ENCODE measurements at places on chromosomes 5 and 9.

DNA sequence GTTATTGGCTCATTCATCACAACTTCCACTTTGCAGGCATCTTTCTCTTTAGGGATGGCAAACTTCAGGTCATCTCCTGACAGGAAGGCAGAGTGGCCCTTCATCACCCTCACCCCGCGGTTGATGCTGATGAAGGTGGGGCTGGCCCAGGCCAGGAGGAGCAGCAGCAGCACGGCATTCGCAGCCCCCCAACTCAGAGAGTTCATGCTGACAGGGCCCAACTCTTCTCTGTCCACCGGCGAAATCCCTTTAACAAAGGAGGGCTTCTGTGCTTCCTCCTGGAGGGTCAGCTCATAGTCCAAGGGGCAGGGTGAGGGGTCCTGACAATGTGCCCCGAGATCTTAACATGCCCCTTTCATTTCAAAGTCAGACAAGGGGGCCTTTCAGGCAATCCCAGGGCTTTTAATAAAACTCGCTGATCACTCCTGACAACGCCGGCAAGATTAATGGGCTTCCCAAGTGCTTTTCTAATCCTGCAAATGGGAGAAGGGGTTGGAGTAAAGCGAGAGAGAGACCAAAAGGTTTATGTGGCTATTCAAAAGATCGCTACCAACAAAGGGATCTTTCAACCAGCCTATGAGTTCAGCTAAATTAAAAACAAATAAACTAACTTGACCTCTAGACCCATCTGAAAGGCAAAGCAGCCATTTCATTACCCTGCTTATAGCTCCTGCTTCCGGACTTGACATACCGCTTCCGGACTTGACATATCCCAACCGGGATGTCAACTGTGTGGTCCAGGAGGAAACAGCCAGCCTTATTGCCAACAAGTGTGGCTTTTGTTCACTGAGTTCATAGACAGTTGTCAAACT lies 41.2 kb downstream of the FREM1 start:
- no peak for DNase-seq

- DNase-seq = peak; percentile 78
These were observed at the start of gene TERT for GRCh38 chr5:1294835-1295649. Gene TERT, minus strand, starts transcription at chr5:1295068. Its CDS starts 79 bp downstream, at chr5:1294989.

DNA sequence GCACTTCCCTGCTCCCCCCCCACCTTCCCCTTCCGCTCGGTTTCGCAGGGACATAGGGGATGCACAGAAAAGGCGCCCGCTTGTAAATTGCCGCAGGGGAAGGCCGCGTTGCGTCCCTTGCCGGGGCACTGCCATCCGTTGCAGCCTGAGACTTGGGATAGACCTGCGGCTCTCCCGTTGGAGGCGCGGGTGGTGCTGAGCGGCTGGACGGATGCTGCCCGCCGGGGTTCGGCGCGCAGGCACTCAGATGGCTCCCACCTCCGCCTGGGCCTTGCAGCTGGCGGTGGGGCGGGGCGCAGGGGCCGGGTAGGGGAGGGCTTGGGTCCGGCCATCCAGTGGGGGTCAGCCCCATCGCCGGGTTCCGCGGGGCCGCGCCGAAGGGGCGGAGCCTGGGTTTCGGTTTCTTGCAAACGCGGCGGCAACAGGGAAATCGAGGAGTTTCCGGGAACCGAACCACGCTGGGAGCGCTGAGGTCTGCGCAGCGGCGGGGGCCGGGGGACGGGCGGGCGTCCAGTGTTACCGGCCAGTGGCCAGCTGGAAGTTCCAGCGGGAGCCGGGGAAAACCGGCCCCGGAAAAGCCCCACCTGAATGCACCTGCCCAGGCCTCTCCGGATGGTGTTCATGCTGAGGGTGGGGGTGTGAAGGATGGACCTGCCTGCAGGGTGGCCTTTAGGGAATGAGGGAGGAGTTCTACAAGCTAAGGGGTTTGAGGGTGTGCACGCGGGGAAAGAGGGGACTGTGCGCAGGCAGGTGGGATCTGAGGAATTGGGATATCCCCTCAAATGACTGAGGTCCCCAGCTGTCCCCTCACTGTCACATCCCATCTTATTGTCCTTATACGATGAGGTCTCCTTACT lies 6.3 kb upstream of the IRF1 start:
- DNase-seq = peak; percentile 66

DNA sequence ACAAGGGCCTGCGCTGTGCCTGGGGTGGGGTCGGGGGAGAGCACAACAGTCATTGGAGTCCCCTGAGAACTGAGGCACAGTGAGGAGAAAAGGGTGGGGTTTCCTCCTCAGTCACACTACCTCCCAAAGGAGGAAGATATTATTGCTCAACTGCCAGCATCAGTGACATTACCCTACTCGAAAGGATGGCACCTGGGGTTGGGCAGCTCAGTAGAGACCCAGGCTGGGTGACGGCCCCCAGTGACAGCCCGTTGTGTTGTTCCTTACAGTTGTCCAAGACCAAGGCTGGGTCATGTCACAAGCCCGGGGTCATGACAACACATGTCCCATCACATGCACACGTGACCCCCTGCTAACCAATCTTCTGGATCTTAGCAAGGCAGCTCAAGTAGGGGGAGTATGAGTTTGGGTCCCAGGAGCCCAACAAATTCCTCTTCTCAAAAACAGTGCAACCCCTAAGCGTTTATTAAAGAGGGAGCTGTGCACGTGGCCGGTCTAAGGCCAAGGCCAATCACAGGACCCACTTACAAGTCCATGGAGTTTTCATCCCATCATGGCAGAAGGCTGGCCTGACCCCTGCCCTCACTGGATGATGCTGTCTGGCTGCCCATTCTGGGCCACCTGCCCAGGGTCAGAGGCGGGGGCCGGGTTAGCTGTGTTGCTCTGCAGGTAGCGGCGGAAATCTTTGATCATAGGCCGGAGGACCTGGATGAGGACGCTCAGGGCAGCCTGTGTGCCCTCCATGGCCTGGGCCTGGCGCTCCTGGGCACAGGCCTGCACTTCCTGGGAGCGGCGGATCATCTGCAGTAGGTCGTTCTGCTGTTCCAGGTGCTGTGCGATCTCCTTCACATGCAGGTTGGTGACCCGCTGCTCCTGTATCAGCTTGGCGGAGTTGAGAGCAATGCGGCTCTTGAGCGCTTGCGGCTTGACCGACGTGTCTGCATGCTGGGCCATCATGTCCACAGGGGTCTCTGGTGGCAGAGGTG lies 4.0 kb downstream of the NAIF1 start:
- DNase-seq = no peak

DNA sequence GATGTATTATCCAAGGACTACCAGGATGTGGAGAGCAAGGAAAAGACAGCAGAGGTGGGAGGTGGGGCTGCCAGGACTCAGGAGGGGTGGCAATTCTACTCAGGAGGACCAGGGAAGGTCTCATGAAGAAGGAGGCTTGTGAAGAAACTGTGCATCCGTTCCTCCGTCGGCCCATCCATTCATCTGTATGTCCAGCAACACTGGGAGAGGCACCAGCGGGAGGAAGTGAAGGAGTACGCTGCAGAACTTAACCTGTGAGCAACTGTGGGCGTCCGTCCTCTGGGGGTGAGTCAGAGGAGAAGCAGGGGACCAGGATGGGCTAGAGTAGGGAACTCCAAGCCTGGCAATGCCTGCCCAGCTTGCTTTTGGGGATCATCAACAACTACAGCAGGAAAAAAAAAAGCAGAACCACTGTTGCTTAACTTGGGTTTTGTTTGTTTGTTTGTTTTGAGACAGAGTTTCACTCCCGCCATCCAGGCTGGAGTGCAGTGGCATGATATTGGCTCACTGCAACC lies 47.3 kb upstream of the NEURL1B start:
- no peak for DNase-seq

DNA sequence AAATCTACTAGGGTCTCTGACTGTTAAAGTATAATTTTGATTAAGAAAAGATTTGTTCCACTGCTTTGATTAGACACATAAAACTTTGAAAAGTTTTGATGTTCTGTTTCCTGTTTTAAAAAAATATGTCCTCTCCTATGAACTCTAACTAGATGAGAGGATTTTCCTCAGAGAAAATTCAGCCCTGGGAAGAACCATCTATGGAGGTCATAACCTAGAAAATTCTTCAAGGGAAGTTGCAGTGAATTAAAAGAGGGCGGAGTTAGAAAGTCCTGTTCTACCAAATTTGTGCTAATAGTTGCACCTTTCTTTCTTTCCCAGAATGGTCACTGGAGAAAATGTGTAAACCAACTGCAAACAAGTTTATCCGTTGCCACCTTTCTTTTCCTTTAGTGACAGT lies 27.7 kb downstream of the PIK3R1 start:
- DNase-seq = no peak

GRCh38 chr5:53416144-53416738 lies 64.2 kb upstream of the FST start:
- DNase-seq = no peak

GRCh38 chr5:79886925-79887655 lies 104.0 kb downstream of the MTX3 start:
- no peak for DNase-seq

DNA sequence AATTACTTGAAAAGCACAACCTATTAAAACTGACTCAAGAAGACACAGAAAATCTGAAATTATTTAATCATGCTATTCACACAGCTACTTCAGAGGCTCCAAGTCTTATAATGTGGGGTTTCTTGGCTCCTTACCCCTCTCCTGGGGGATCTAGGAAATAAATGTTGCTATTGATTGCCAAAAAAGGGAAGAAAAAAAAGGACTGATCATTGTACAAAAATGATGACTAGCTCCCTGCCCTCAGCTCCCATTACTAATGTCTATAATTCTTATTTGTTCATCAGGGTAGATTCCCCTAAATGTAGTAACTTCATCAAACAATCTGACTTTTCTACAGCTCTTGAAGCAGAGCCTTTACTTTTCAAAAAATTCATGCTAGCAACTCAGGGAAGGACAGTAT lies 3.3 kb upstream of the SMC5 start:
- no peak for DNase-seq

- DNase-seq = no peak
These were observed 56.5 kb downstream of the SPOCK1 start for GRCh38 chr5:137442660-137443059.

- DNase-seq = no peak
These were observed 373.0 kb upstream of the MEF2C start for GRCh38 chr5:89255845-89256463.
